T-helper 2 cell (primary cell): ENCODE measurements at places on chromosomes 6 and 20.

GRCh38 chr20:24227600-24227999 lies 239.0 kb upstream of the GGTLC1 start:
- DNase-seq: no peak

GRCh38 chr6:71224011-71224410 lies 64.6 kb upstream of the OGFRL1 start:
- DNase-seq: no peak

DNA sequence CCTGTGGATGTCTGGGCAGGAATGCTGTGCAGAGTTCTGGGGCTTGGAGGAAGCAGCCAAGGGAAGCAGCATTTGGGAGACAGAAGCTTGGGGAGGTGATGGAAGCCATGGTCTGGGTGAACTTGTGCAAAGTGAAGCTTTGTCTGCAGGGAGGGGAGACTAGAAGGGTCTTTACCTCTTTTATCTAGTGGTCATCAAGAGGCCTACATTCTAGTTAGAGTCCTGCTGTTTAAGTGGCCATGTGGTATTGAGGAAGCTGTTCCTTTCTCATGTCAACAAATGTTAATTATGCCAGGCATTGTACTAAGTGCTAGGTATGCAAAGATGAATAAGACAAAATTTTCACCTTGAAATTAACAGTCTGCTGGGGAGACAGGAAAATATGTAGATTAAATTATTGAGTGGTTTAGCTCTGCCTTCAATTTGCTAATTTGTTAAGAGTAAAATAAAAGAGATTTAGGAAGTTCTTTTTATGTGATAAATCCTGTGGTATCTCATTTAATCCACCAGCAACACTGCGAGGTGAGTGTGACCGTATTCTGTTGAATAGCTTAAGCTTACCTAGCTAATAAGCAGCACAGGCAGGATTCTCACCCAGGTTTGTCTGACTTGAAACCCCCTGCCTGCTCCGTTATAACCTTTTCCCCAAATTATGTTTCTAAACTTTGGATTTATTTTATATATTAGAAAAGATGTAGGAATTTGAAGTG lies 43.1 kb downstream of the ARID1B start:
- DNase-seq: no peak

- no peak for DNase-seq
These were observed 440.2 kb upstream of the FLRT3 start for GRCh38 chr20:14777591-14777990.

DNA sequence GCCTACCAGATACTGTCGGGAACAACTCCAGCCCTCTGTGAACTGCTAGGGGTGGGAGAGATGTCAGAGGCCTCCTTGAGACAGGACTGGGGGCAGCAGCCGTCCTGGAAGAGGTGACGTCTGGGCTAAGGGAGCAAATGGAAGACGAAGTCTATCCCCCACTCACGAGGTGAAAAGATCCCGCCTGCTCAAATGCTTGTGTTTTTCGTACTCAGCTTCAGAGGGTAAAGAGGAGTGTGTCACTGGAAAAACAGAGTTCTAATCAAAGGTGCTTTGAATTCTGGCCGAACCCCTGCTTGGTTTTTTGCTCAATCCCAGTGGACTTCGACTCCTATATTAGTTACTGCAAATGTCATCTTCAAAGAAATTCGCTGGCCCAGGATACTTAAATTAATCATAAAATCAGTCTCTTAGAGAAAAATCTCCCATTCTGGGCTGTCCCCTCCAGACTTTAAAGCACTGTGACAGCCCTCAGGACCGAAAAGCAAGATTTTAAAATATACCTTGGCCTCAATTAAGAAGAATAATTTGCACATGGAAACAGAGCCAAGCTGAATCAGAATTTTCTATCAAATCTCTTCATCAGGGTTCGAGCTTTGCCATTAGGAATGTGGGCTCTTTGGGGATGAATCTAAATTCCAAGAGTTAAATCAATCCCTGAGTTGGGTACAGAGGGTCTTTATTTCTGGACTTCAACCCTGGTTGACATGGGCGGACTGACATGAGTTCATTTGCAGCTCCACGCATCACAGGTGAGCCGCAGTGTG lies 61.8 kb upstream of the AFDN start:
- no peak for DNase-seq

GRCh38 chr6:99119109-99120031 lies 171.6 kb upstream of the FBXL4 start:
- DNase-seq: no peak

DNA sequence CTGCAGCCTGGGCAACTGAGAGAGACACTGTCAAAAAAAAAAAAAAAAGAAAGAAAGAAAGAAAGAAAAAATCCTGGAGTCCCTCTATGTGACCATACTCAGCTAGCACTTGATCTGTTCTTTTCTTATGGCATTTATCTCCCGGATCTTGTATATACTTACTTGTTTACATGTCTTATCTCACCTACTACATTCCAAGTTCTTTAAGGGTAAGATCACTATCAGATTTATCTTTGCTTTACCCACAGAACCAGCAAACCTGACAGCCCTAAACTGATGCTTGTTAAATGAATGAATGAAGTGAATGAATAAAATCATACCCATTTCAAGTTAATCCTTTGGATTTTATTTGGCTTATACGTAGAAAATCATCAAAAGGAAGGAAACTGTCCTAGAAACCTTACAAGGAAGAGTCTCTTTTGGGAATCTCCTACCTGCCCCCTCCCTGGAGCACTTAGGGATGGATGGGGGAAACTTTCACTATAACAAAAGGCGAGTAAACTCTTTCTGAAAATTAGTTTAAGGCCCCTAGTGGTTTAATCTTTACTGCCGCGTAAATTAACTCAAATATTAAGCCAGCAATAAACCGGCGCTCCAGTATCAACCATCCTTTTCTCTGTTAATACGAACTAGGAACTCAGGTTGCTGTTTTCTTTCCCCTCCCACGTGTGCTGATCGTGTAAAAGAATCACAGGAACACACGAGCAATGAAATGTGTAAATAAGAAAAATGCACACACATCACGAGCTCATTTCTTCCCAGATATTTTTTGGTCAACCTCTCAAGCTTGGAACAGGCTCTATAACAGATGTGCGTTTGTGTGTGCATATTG lies 1.3 kb upstream of the UTRN start:
- DNase-seq: no peak

- DNase-seq: no peak
These were observed 2.8 kb upstream of the TOMM6 start for GRCh38 chr6:41784581-41785171.
